ENCODE measurements at places on chromosomes 5 and 9.

- DNase-seq = no peak
Observed at GRCh38 chr9:124889006-124889405, 27.1 kb downstream of the ARPC5L start.

DNA sequence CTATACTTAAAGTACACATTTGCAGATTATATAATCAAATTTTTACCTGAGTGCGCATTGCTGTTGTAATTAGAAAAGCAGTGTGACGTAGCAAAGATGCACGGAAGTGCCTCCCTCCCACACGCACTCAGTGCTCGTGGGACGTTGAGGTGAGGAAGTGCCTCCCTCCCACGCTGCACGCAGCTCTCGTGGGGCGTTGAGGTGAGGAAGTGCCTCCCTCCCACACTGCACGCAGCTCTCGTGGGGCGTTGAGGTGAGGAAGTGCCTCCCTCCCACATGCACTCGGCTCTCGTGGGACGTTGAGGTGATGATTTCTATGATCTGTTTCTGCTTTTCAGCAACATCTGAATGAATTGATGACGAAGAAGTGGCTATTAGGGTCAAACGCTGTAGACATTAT is 21.0 kb downstream of the EXOC3 start:
- DNase-seq = no peak

GRCh38 chr5:109161914-109162683 is 247.7 kb downstream of the PJA2 start:
- no peak for DNase-seq

GRCh38 chr9:121505903-121506735 is 6.5 kb upstream of the GGTA1 start:
- DNase-seq = no peak

GRCh38 chr9:123218831-123219230 is 49.6 kb downstream of the STRBP start:
- no peak for DNase-seq

GRCh38 chr9:12933957-12934356 is 159.1 kb downstream of the LURAP1L start:
- DNase-seq = no peak

- DNase-seq = no peak
Observed at GRCh38 chr5:164057121-164057520, 551.7 kb downstream of the MAT2B start.

DNA sequence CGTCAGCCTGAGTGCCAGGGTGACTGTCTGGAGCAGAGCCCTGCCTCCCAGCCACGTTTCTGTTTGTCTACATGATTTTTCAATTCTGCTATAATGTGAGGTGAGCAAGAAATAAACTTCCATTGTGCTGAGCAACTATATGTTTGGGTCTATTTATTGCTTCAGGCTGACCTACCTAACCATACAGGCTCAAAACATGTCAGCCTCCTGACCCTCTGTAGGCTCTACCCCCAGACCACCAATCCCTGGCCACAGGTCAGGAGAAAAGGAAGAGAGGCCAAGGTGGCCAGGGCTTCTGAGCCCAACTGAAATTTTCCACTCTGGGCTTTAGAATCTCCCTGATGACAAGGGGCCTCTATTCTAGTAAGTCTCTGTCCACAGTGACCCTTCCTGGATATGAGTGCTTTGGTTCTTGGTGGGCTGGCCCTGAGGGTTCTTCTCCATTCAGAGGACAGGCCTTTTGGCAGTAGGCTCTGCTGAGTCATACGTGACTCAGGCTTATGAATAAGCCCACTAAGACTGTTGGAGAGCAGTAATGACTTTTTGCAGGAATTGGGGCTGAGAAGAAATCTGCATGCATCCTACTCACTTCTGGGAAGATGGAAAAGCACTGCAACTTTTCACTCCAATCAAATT is 117.2 kb upstream of the TBCA start:
- no peak for DNase-seq

DNA sequence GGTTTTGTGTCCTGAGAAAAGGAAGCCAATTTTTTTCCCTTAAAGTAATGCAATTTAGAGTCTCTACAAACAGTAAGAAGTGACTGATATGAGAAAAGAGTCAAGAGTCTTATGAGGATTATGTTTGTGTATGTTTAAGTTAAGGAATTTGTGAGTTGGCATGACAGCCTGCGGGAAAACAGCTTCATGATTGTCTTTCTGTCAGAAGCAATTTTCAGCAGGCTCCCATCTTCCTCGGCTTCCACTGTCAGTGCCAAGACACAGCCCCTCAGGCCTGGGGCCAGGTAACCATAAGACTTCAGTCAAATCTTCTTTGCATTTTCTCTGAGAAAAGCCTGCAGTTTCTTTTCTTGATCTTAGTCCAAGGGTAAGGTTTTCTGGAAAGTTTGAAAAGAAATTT is 17.0 kb upstream of the SELENOP start:
- no peak for DNase-seq

DNA sequence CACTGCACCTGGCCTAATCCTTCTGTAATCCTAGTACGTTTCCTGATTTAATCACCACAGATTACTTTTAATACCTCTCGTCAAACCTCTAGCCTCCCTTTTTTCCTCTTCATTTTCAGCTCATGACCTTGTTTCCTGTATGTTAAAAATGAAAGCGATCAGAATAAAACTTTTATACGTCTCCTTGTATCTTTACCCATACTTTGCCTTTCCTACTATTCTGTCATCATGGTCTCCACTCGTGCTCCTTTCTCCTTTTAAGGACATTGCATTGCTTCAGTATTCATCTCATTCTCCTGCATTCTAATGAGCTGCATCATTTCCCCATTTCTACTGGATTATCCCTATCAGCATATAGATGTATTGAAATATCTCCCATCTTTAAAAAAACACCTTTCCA is 8.5 kb downstream of the CDC42SE2 start:
- no peak for DNase-seq

GRCh38 chr9:6302417-6302816 is 25.8 kb upstream of the TPD52L3 start:
- no peak for DNase-seq

DNA sequence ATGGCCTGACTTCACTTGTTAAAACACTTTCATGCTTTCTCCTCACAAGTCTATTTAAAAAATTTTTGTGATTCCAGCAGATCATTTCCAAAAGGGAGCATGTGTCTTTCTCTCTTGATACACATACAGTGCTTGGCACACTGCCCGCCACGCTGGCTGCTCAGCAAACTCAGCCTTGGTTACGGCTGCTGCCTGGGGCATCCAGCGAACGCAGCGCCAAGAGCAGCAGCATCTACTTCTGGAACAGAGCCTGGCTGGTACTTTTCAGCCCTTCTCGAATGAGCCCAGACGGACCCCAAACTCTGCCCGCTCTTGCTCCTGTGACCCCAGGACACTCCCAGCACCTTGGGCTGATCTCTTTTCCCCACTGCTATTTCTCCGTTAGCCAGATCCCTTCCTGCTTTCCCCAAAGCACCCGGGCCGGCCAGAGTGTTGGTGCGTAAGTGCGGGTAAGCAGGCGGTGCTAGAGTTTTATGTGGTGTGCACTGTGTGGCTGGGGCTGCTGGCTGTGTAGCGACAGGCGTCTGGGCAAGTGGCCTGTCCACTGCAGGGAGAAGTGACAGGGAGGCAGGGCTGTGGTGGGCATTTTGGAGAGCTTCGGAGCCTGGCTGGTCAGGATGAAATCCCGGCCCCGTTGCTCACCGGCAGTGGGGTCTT is 73.2 kb downstream of the SH3PXD2B start:
- DNase-seq = peak; percentile 77

- no peak for DNase-seq
Observed at GRCh38 chr9:95383185-95383676, 65.7 kb upstream of the FANCC start.

- DNase-seq = no peak
Observed at GRCh38 chr5:159061179-159061796, 38.4 kb downstream of the EBF1 start.

DNA sequence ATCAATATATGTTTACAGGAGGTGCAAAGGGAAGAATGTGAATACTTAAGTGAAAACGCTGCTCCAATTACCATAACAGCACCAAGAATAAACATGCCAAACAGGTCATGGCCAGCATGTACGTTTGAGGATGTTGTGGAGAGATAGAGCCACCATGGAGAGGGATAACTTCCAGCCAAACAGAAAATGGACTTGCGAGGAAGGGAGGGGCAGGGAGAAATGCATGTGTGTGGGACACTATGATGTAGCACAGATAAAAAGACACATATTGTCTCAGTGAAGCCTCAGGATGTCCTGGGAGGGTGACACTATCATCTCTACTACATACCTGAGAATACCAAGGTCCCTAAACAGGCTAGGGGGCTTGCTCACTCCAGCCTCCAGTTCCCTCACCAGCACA is 488.9 kb downstream of the SPOCK1 start:
- no peak for DNase-seq

DNA sequence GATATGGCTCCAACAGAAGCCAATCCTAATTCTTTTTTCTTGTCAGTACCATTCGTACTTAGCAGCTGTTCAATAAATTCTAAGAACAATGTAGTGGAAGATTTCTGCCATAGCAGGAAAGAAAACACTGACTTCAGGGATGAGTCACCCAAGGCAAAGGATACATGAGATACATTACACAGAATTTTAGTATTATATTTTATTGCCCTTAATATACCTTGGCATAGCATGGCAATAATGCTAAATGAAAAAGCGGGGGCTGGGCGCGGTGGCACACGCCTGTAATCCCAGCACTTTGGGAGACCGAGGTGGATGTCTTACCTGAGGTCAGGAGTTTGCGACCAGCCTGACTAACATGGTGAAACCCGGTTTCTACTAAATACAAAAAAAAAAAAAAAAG is 619.1 kb upstream of the DAB2 start:
- DNase-seq = no peak

GRCh38 chr5:151676314-151676712 is 10.4 kb downstream of the SPARC start:
- no peak for DNase-seq

DNA sequence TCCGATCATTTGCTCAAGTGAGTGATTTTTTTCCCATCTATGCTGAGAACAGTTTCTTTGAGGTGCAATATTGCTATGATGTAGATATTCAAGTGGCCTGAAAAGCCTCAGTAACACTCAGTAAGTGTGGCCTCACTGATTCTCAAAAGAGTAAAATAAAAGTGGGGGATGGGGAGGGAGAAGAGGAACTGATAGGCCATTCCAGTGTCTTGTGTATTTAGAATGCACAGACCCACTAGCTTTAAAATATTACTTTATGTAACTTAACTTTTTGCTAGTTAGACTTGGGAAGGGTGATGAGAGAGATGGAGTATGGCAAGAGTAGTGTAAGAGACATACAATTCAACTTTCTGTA is 79.5 kb upstream of the ZNF608 start:
- DNase-seq = no peak

DNA sequence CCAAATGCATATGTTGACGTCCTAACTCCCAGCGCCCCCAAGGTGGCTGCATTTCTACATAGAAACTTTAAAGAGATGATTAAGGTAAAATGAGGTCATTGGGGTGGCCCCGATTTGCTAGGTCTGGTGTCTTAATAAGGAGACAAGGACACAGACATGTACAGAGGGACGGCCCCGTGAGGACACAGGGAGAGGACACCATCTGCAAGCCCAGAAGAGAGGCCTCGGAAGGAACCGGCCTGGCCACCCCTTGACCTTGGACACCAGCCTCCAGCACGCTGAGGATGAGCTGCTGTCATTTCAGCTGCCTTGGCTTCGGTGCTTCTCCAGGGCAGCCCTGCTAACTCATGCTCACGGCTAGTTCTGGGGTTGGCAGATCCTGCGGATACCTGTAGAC is 73.2 kb downstream of the MRPL36 start:
- DNase-seq = no peak

DNA sequence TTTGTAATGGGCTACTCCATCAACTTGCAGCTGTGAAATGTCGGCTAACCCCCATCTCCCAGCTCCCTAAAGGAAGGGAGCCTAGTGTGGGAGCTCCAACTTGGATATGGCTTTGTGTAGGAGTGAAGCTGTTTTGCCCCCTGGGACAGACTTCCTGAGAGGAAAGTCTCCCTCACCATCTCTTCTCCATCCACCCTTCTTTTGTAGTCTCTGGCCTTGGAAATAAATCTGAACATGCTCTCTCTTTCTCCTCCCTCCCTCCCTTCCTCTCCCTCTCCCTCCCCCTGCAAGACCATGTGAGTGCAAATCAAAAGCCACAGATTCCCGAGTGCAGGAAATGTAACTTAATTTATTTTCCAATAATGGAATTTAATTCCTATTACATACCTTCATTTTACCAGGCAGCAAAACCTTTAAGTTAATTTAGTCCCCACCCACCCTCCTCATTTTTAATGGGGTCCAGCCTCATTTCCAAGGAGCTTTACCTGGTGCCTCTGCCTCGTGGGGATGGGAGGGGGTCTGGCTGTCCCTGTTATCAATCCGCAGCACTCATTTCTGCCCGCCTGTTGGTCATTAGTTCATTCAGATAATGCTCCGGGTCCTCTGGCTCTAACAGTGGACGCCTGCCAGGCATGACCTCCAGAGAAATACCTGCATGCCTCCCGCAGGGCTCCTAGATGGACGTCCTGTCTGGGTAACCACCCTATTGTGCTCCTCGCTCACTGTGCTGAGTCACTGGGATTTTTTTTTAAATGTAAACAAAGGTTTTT is 122.9 kb upstream of the TAF11L2 start:
- DNase-seq = no peak

DNA sequence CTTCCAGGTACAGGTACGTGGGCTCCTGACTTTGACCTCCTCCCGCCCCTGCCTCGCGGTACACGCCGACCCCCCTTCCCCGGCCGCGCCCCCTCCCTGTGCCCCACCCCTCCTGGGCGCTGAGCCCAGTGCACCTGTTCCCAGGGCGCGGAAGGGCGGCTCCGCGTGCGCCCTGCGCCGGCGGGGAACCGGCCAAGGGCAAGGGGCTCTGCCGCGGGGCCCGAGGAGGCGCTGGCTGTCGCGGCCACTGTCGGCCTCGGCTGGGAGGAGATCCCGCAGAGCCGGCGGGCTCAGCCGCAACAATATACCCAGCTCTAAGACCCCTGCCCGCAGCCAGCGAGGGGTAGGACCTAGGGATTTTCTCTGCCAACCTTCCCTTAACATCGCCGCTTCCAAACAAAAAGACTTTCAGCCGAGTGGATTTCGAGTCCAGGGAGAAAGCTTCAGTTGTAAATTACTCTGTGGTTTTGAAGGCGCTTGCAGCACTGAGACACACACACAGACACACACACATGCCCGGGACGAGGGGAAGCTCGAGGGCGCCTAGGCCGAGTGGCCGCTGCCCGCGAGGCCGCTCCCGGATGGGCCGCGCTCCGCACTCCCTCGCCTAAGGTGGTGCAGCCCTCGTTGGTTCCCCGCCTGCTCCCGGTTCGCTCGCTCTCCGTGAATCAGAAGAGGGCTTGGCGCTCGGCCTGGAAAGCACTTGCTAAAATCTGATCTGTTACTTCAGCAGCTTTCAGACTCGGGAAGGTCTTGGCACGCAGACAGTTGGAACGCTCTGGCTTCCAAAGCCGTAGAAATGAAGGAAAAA is 1.2 kb downstream of the FGF18 start:
- DNase-seq = no peak

DNA sequence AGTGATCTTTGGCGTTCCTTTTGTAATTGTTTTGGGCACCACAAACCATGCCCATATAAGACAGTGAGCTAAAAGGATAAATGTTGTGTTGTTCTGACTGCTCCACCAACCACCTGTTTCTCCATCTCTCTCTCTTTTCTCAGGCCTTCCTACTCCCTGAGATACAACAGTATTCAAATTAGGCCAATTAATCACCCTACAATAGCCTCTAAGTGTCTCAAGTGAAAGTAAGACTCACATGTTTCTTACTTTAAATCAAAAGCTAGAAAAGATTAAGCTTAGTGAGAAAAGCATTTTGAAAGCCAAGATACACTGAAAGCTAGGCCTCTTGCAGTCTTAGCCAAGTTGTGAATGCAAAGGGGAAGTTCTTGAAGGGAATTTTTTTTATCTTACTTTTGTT is 268.8 kb upstream of the NREP start:
- DNase-seq = no peak

All from NCI-H2081 (cell line).